Fibroblast of skin of left quadriceps (primary cell): ENCODE measurements at places on chromosomes 2 and 18.

- DNase-seq = peak; percentile 20
These were observed 168.0 kb downstream of the SPP2 start for GRCh38 chr2:234218266-234219045.

DNA sequence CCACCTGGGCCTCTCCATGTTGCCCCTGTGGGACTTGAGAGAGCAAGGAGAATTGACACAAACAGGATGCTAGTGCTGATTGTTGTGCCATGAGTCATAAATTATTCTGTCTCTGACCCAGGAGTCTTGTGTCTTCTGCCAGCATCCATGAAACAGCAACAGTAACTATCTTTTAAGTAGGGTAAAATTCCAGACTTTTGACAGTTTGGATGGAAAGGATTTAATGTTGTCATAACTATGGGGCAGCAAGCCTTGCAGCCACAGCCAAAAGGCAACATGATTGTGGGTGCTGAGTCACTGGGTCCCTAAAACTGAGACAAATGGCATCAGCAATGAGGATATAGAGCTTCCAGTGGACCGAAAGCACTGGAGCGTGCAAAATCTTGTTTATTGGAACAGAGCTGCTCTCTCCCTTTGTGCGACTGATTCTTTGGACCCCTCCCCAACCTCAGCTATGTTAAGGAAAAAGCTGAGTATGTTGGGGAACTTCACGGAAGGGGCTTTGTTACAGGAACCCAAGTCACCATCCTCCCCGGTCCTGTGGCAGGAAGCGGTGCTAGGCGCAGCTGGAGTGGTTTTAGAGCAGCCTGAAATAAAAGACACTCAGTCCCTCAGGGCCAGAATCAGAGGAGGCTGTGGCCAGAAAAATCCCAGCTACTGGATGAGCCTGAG, 9.6 kb upstream of the ITPRIPL1 start:
- DNase-seq = peak; percentile 22

DNA sequence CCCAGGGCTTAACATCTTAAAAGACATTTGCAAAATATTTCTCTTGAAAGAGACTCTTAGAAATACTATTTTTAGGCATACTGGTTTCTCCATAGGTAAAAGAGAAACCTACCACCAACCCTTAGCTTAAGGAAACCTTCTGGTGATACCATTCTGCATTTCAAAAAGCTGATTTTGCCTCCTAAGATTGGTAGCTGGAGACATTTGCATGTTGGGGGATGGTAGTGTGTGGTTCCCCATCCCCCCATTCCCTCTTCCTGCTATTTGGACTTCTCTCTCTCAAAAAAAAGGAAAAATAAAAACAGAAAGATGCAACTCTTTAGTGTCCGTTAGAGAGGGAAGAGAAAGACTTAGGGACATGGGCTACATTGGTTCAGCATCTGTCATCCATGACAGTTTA, 4.2 kb downstream of the LRRTM1 start:
- DNase-seq = no peak

DNA sequence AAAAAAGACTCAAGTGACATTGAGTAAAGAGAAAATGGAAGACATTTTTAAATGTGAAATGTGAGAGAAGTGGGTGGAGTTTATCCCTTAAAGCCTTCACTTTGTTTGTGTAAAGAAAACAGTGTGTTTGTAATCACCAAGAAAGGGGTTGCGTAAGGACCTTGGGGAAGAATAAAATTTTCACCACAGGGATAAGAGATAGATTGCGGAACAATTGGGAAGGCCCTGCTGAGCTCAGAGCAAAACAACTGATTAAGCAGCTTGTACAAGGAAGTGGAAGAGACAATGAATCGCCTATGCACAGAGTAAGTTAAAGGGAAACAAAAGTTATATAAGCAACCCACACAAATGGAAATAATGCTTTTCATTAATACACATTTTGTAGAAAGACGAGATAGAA, 327.7 kb downstream of the RAD51AP2 start:
- DNase-seq = no peak

DNA sequence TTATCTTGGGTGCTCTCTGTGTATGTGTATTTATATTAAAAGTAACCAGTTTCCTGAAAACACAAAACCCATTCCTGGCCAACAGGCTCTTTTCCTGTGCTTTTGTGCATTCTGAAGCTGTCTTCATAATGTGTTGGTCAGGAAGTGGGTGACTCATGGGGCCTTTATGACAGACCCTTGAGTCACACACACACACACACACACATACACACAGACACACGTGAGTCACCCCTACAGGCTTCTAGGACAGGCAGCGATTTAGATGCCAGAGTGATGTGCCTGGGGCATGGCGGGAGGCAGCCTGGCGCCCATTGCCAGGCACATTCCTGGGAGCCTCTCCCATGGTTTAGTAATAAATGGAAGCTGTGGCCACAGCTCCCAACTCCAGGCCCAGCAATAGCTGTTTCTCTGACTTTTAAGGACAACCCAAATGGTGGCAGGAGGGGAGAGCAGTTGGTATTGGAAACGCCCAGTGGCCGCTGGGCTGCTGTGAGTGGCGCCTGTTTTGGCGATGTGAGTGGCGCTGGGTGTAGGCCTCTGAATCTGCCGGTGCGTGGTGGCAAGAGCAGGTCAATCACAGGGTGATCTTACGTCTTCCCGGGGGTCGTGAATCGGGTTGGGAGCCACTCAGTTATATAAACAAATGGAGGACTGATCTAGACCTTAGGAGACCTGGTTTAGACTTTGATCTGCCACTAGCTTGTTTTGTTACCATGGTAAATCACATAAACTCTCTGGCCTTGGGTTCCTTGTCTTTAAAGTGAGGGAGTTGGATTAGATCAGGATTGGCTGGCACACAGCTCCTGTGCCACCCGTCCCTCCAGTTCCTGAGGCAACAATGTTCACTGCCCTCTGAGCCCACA, 150.7 kb upstream of the DLX2 start:
- DNase-seq = peak; percentile 98

DNA sequence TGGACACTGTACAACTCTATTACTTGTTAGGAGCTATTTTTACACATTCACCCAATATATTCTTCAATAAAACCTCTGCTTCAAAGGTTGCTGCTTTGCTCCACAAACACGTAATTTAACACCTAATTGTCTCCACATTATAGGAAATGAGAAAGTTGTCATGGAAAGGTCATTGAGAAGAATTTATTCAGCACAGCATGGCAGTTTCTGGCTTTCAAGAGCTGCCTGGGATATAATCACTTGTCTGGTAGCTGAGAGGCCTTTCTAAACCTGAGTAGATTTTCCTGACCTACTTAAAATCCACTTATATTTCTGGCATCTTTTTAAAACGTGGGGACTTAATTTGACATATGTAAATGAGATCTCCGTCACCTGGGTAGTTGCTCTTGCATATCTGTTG, 216.1 kb downstream of the ZNF804A start:
- no peak for DNase-seq

DNA sequence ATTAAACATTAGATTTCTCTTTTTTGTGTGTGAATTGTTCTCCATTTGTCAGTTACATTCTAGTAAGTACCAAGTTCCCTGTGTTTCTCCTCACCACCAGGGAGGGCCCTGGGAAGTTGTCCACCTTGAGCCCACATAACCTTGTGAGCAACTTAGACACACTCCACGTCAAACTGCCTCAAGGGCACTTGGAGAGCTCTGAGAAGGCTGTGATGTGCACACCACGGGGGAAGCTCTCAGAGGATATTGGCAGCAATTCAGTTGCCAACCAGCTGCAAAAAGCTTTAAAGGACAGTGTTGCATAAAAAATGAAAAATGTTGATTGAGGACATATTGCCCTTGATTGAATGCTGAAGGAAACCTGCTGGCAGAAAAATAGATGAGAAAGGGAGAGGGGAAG, 743.6 kb downstream of the RNF144A start:
- no peak for DNase-seq

DNA sequence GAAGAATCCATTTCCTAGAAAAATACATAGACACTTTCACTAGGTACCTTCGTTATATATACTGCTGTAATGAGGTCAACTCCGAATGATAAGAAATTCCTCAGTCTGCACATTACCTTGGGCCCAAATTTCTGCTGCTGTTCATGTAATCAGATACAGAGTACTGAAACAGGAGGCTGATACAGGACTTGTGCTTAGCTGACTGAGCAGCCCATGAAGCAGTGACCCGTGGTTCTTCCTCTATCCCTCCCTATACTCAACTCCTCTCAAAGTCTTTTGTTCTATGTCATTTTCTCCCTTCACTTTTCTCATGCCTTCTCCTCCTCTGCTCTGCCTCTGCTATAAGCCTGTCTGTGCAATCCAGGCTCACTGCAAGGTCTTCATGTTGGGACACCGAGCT, 57.5 kb upstream of the ST8SIA5 start:
- DNase-seq = no peak

GRCh38 chr2:70956141-70956540, 20.4 kb downstream of the ATP6V1B1 start:
- no peak for DNase-seq

DNA sequence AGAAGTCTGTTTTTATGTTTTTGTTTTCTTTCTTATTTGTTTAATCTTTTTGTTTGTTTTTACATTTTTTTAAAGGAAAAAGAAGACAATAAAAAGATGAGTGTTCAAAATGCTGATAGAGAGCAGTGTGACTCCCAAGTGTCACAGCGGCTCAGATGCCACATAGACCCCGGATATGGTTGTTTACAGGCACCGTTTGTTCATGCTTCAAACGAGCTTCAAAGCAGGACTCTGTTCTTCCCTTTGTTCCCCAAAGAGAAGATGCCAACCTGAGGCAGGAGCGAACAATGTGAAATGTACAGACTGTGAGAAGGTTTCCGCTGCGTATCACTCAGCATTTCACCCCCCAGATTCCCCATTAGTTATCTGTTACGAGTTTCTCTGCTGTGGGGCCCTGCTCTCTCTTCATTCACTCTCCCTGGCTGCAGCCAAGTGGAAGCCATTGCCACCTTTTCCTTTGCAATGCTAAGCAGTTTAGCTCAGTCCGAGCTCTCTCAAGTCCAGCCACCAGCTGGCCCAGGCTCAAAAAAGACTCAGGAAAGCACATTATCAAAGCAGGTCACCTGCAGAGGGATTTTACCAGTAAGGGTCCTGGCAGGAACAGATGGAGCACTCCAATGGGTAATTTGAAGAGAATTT, 36.4 kb upstream of the PHLPP1 start:
- DNase-seq = no peak

GRCh38 chr2:110813896-110814295, 81.5 kb downstream of the ACOXL start:
- DNase-seq = no peak

- no peak for DNase-seq
These were observed 193.4 kb downstream of the LRRTM1 start for GRCh38 chr2:80111185-80111584.

GRCh38 chr2:219766658-219767057, 139.2 kb downstream of the SLC4A3 start:
- DNase-seq = no peak

DNA sequence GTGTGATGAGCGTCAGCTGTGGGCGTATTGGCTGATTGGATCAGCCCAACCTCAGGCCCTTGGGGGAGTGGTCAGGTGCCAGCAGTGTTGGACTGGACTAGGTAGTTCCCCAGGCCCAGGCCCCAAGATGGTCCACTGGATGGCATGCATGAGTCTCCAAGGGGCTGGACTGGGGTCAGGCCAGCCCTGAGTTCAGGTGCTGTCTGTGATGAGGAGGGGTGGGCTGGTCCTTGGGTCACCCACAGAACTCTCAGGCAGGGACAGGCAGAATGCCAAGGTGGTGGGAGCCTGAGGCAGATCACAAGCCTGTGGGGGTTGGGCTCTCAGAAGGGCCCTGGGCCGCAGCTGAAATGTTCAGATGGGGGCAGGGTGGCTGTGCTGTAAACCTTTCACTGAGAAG, 59.5 kb upstream of the THUMPD2 start:
- DNase-seq = no peak

GRCh38 chr2:168589236-168590211, 133.5 kb downstream of the CERS6 start:
- no peak for DNase-seq

DNA sequence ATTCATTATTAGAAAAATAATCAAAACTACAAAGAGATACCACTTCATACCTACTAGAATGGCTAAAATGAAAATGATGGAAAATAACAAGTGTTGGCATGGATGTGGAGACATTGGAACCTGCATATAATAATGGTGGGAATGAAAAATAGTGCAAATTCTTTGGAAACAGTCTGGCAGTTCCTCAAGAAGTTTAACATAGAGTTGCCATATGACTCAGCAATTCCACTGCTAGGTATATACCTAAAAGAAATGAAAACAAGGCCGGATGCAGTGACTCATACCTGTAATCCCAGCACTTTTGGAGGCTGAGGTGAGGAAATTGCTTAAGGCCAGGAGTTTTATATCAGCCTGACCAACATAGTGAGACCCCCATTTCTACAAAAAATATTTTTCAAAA, 41.6 kb upstream of the ACYP2 start:
- DNase-seq = no peak

DNA sequence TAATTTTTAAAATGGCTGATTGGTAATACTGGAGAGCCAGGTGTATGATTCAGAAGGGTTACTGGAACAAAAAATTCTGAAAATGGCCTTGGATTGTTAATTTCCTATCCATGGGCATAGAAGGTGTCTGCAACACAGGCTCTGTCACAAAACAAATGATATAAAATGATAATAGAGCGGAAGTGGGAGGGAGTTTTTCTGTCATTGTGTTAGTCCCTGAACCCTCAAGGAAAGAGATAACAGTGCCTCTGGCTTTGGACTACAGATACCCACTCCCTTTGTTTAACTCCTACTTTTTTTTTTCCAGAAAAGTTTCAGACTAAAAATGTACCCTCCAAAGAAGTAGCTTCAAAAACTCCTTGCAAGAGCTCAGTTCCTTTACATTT, 28.0 kb upstream of the YES1 start:
- no peak for DNase-seq

DNA sequence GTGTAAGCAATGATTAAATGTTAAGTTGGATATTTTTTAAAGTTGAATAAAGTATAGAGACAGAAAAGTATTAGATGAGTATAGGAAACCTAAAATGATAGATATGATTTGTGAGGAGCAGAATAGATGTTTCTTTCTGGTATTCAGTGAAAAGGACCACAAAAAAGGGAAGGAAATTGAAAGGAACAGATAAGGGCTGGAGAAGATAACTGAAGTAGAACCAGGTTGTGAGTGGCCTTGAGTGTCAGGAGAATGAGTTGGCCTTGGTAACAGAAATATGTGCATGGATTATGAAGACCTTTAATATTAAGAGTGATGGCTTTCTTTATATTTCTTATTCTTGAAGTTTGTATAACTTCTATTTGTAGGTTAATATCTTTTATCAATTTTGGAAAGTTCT, 543.5 kb downstream of the METTL4 start:
- DNase-seq = no peak

DNA sequence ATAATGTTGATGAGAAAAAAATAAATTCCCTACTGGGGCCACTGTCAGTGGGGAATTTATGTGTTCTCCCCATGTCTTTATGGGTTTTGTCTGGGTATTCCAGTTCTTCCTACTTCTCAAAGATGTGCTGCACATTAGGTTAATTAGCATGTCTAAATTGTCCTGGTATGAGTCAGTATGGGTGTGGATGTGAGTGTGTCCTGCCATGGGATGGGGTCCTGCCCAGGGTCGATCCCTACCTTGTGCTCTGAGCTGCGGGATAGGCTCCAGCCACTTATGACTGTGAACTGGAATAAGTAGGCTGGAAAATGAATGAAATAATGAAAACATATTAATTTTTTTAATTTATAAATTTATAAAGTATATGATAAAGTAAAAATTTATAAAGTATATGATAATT, 167.5 kb downstream of the UBR3 start:
- no peak for DNase-seq
